Sigmoid colon (tissue), 7 donors: ENCODE measurements at places on chromosomes 16 and 17. TPM values are rescaled to one million over a fixed set of nuclear protein-coding genes. Genes with fewer than 3 reads are reported as not detected.
A peak's percentile ranks its signal among the peaks of the same experiment; 100 is the strongest.

Gene MLST8
- 30.6 TPM for total RNA-seq

Gene NPIPB13
- 0.82 TPM for total RNA-seq

- no peak overlapping the region for H3K4me3 ChIP-seq
- H3K36me3 ChIP-seq, result peaks cover 31% of the 10 kb centered on the region
- H3K27me3 ChIP-seq, result no peaks in the 10 kb centered on the region
- H3K4me1 ChIP-seq, result peaks cover 37% of the 10 kb centered on the region
Observed at GRCh38 chr17:55416000-55416399, 5.6 kb downstream of the MMD start.

- no peaks in the 10 kb centered on the region for H3K36me3 ChIP-seq
- peak; percentile 75 for DNase-seq
- no peaks in the 10 kb centered on the region for H3K4me1 ChIP-seq
- H3K4me3 ChIP-seq, result peak overlapping the region; percentile 25
Observed at GRCh38 chr16:87806641-87807546, 41.1 kb upstream of the KLHDC4 start.

DNA sequence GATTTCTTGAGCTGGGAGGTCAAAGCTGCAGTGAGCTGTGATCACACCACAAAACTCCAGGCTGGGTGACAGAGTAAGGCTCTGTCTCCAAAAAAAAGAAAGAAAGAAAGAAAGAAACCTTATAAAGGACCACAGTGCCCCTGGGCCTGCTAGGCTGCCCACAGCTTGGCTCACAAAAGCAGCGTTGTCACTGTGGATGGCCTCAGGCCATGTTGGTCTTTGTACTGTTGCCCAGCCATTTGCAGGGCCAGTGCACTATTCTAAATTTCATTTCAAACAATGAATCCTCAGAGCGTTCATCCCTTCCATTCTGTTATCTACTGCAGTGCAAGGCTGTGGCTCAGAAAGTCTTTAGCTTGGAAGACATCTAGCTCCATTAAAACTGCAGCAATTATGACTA lies 208.4 kb downstream of the SLC39A11 start:
- no peaks in the 10 kb centered on the region for H3K36me3 ChIP-seq
- H3K27ac ChIP-seq, result no peak overlapping the region
- H3K27me3 ChIP-seq, result no peaks in the 10 kb centered on the region
- H3K4me1 ChIP-seq, result no peaks in the 10 kb centered on the region
- no peak for DNase-seq

Gene NT5M
- total RNA-seq, result 4.3 TPM

DNA sequence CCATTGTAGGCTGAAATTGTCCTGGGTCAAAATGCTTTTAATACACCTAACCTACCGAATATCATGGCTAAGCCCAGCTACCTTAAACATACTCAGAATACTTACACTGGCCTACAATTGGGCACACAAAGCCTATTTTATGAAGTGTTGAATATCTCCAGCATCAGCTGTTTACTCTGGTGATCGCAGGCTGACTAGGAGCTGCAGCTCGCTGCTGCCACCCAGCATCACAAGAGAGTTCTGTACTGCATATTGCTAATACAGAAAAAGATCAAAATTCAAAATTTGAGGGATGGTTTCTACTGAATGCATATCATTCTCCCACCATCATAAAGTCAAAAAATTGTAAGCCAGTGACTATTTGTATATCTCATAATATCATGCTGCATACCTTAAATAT lies 55.3 kb downstream of the ULK2 start:
- H3K4me3 ChIP-seq, result no peak overlapping the region
- H3K27me3 ChIP-seq, result no peaks in the 10 kb centered on the region
- H3K36me3 ChIP-seq, result no peaks in the 10 kb centered on the region
- DNase-seq, result no peak
- H3K27ac ChIP-seq, result no peak overlapping the region
- H3K4me1 ChIP-seq, result no peaks in the 10 kb centered on the region

Gene LGALS9B
- not detected for total RNA-seq

GRCh38 chr17:61149862-61150362 lies 249.7 kb upstream of the TBX2 start:
- H3K27me3 ChIP-seq, result no peaks in the 10 kb centered on the region
- no peaks in the 10 kb centered on the region for H3K36me3 ChIP-seq
- no peaks in the 10 kb centered on the region for H3K4me1 ChIP-seq
- no peak overlapping the region for H3K27ac ChIP-seq
- H3K4me3 ChIP-seq, result no peak overlapping the region

DNA sequence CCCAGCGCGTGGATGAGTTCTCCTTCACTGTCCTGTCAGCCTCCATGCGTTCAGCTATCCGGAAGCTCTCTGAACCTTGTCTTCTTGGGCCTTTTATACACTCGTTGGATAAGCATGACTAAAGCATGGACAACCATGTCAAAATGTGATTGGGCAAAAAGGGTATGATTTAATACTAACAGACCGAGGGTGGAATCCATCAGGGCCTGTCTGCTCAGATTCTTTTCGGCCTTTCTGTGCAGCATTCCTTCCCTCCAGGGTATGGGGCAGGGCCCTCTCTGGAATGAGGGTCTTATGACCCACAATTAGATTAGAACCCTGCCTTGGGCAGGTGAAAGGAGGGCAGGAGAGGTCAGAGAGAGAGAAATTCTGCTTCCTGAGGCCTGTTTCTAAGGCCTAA lies 14.0 kb upstream of the CCL5 start:
- H3K4me3 ChIP-seq, result no peak overlapping the region
- no peaks in the 10 kb centered on the region for H3K27me3 ChIP-seq
- H3K27ac ChIP-seq, result no peak overlapping the region
- H3K36me3 ChIP-seq, result no peaks in the 10 kb centered on the region

DNA sequence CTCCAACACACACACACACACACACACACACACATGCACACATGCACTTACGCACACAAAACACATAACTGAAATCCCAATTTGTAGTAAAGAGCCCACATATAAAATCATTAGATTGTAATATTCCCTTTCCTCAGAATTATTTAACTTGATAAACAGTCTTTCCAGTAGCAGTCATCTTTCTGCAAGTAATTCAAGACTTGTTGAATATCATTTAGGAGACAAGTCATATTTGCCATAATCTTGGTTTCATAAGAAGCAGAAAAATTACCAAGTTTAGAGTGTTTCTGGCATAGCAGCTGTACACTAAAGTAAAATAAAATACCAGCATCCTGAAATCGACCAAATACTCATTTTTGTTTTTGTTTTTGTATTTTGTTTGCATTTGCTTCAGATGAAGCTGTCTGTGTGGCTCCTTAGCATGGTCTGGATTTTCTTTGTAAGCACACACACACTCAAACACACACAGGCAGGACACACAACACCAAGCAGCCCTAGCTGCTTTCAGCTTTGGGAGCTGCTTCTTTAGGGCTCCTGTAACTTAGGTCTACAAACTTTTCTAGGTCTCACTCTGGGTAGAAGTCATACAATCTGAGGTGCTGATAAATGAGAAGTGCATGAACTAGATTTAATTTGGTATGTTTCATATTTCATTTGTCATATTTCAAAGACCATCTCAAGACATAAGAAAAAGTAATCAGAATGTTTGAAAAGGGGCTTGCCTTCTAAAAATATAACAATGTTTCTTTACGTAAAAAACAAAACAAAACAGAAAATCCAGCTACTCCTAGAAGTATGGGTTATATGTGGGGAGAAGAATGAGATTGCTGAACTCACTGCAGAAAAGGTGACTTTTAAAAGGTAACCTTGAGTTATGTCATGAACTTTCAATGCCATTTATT lies 3.0 kb downstream of the SALL1 start:
- peaks cover 82% of the 10 kb centered on the region for H3K27me3 ChIP-seq
- no peaks in the 10 kb centered on the region for H3K36me3 ChIP-seq
- no peak for DNase-seq

- H3K4me1 ChIP-seq, result peaks cover 20% of the 10 kb centered on the region
- H3K4me3 ChIP-seq, result peak within 1 kb of the TSS; percentile 69
- peaks cover 29% of the 10 kb centered on the region for H3K36me3 ChIP-seq
- no peaks in the 10 kb centered on the region for H3K27me3 ChIP-seq
- H3K27ac ChIP-seq, result peak within 1 kb of the TSS; percentile 94
- DNase-seq, result no peak
Observed at GRCh38 chr17:7328840-7329373, at the start of gene NEURL4. NEURL4 (minus strand) TSS chr17:7329335; CDS start chr17:7329312, 23 bp downstream.

- no peaks in the 10 kb centered on the region for H3K4me1 ChIP-seq
- peak overlapping the region; percentile 24 for H3K4me3 ChIP-seq
- no peaks in the 10 kb centered on the region for H3K36me3 ChIP-seq
Observed at GRCh38 chr17:44749076-44749979, 9.5 kb upstream of the ADAM11 start.

DNA sequence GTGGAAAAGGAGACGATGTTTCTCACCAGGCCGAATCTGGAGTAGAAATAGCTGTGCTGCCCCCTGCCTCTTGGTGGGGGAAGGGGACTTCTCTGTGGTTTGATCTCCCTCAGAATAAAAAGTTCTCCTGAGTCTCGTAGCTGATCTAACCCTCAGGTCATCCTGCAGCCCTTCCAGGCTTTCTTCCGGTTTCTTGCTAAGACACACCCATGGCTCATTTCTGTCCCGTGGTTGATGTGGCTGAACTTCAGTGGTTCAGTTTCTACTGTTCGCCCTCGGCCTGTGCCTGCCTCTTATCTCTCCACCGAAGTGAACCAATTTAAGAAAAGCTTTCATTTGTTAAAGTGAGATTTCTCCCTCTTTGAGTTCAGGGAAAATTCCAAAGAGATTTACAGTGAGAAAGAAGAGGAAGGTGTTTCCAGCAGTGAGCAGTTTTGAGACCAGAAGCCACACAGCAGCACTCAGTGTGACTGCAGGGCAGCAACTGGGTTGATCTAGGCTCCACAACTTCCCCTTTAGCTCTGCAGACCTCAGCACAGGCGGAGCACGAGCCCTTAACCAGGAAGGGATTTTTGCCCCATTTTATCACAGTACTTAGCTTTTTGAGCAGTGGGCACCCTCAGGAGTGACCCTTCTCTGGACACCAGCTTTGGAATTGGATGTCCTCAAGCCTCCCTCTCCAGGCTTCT lies 34.9 kb upstream of the CACNG5 start:
- DNase-seq, result peak; percentile 54
- H3K4me1 ChIP-seq, result no peaks in the 10 kb centered on the region
- peaks cover 9% of the 10 kb centered on the region for H3K36me3 ChIP-seq
- no peak overlapping the region for H3K27ac ChIP-seq
- no peaks in the 10 kb centered on the region for H3K27me3 ChIP-seq
